ENCODE measurements at places on chromosomes 7 and 10.

DNA sequence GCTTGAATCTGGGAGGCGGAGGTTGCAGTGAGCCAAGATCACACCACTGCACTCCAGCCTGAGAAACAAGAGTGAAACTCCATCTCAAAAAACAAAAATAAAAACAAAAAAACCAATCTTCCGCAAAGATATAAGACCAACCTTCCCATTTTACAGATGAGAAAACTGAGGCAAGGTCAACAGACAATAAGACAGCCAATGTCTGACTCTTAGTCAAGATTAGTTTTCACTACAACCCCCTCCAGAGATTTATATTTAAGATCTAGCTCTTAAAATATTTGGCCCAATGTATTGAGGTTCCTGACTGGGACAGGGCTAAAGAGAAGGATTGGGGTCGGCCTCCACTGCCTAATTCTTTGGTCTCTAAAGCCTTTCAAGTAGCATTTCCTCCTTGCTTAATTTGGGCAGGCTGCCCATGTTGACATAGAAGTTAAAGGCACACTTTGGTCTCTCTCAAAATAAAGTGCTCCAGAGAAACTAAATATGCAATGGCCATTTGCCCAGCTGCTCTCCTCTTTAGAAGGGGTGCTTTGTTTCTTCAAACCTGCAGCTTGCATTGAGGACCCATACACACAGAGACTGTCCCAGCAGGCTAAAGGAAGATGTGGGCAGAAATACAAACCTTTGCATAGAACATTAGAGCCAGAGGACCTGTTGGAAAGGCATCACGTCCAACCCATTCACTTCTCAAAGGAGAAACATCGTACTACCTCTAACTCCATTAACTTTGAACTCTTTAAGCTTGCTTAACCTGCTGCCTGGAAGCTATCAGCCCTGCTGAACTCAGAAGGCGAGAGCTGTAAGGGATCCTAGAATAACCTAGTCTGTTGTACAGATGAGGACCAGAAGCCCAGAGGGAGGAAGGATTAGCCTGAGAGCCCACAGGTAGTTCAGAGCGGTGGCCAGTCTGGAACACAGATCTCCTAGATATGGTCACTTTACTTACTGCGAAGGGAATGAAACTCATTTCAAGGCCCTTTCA lies 3.9 kb downstream of the TECTB start:
- DNase-seq: no peak

- no peak for DNase-seq
Measured at GRCh38 chr7:151316896-151317295, 24.7 kb upstream of the NUB1 start.

DNA sequence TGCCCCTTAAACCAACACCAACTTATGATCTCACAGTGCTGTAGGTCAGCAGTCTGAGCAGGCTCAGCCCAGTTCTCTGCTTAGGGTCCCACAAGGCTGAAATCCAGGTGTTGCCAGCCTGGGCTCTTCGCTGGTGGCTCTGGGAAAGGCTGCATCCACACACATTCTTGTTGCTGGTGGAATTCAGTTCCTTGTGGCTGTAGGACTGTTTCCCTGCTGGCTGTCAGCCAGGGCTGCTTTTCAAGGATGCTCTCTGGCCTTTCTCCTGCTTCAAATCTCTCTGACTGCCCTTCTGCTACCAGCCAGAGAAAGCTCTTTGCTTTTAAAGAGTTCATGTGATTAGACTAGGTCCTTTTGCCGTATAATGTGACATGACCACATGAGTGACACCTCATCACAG lies 15.3 kb downstream of the POLL start:
- no peak for DNase-seq

DNA sequence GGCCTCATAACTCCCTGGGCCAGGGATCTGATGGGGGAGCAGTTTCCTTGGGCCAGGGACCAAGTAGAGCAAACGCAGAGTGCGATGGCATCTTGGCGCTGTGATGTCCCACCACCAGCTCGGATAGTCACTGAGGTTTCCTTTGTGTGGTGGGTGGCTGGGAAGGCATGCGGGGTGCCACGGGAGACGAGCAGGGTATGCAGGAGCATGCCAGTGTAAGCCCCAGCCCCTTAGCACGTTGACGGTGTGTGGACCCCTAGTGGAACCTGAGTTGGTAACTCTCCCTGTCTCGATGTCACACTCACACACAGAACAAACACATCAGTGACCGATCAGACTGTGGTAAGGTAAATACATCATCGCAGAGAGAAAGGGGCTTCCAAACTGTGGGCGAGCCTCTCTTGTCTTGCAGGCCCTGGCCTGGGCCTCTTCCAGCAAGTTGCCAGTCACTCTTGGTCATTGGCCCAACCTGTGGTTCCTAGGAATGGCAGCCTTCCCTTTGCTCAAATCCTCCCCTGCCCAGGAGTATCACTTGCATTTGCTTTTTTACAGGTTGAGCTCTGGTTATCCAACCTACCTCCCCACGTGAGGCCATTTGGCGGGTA lies 231.6 kb upstream of the GPR26 start:
- no peak for DNase-seq

GRCh38 chr7:94003446-94004023 lies 620 bp downstream of the BET1 start:
- peak; percentile 26 for DNase-seq

GRCh38 chr7:12119620-12120303 lies 91.3 kb upstream of the TMEM106B start:
- DNase-seq: no peak

- no peak for DNase-seq
Measured at GRCh38 chr10:59885430-59886134, 20.8 kb downstream of the CCDC6 start.

DNA sequence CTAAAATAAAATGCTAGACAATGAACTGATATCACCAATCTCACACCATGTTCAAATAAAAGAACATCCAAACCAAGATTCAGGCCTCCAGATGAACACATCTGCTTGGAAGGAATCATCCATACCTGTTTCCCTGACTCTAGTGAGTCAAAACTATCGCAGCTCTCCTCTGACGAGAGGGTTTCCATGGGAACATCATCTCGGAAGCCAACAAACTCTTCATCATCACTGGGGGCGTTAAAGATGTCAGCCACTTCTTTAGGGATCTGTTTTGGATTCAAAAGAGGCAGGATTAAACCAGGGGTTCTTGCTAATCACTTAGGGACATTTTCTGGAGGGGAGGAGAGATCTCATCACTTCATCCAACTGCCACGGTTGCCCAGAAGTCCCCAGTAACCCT lies 29.1 kb downstream of the CDCA7L start:
- no peak for DNase-seq

DNA sequence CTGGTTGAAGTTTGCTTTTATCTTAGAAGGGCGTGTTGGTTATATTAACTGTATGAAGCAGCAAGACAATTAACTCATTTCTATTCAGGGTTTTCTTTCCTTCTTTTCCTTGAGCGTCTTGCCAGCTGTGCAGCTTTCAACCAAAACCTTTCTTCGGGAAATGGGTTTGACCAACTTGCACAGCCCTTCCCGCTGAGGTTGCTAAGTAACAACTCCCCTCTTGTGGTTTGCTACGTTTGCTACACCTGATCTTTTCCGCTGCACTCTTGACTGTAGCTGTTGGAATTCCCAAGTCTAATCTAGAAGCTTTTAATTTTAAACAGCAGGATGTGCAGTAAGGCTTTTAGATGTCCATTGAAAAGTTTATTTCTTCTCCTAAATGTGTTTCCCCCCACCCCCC lies 116.9 kb downstream of the CDCA7L start:
- no peak for DNase-seq

GRCh38 chr10:132411561-132412253 lies 14.7 kb downstream of the PWWP2B start:
- no peak for DNase-seq

DNA sequence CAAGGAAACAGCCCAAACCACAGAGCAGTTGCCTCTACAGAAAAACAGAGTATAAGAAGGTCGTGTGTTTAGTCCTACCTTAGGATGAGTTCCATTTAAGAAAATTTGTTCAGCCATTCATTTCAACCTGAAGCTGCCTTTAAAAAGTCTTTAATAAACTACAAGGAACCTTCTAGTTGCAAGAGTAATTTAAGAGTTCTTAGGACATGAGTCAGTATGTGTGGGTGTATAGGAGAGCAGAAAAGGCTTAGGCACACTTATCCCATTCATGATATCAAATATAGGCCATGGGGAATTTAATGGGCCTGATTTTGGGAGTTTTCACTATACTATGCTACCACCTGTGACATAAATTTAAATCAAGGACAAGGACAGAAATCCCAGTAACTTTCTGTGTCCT lies 496.8 kb downstream of the TFEC start:
- no peak for DNase-seq

- peak; percentile 14 for DNase-seq
Measured at GRCh38 chr10:46255801-46256747, 30.7 kb upstream of the ANTXRL start.

GRCh38 chr10:130244031-130244927 lies 108.1 kb downstream of the GLRX3 start:
- DNase-seq: no peak

DNA sequence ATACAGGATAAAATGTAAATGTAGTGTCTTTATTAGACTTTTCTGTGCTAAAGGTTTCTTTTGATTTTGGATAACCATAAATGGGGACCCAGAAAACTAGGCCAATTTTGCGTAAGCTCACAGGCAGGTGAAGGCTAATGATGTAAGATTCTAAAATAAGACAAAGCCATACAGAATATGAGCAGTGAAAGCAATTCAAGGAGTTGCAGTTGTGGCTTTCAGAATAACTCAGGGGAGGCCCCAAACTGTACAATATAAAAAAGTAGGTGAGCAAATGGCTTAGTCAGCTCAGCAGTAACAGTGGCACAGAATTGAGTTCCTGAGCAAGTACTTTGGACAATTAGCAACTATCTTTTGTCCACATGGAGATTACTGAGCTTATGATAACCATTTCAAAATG lies 81.7 kb upstream of the NRP1 start:
- DNase-seq: no peak

DNA sequence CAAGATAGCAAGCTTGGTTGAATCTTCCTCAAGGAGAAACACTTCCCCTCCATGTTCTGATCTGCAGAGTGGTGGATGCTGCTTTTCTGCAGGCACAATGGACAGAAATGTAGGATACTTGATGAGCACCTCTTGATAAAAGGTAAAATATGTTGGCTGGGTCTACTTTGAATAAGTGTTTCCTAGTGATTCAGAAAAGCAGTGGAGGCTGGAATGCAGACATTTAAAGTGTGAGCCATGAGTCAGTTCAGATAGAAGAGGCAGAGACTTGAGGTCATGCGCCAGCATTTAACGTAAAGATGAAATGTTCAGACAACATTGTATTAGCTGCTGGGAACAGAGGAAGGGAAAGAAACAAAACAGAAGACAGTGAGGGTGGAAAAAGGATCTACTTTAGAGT lies 403.1 kb downstream of the ADRA2A start:
- DNase-seq: no peak

DNA sequence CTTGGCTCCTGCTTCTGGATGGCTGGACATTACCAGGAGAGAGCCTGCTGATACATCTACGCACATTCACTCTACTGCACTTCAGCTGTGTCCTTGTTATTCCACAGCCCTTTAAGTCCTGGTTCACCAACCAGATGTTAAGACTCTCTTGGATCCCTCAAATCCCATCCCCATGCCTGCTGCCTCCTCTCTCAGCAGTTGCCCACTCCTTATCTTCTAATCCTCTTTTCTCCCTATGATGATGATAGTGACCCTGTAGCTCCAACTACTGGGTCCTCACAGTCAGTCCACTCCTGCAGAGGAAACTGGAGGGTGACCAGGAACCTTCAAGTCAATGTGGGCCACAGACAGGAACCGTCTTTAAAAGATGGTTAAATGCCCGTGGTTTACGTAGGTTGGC lies 96.3 kb upstream of the PDCD4 start:
- no peak for DNase-seq

DNA sequence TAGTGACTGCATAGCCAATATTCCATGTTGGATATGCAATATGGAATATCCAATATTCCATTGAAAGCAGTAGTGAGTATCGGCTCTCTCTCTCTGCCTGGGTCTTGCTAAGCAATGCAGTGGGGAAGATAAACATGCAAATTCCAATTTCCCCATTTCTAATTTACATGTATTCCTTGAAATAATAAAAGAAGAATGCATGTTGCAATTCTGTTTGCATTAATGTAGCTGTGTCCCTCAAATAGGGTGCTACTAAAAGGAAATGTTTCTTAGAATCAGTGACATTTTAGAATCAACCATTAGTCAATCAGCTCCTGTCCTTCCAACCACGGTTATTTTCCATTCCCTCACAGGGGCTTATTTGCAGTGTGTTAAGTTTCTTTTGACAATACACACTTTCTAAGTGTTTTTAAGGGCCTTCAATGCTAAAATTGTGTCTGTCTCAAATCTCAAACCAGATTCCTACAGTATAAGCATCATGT lies 46.7 kb downstream of the AFAP1L2 start:
- DNase-seq: no peak

DNA sequence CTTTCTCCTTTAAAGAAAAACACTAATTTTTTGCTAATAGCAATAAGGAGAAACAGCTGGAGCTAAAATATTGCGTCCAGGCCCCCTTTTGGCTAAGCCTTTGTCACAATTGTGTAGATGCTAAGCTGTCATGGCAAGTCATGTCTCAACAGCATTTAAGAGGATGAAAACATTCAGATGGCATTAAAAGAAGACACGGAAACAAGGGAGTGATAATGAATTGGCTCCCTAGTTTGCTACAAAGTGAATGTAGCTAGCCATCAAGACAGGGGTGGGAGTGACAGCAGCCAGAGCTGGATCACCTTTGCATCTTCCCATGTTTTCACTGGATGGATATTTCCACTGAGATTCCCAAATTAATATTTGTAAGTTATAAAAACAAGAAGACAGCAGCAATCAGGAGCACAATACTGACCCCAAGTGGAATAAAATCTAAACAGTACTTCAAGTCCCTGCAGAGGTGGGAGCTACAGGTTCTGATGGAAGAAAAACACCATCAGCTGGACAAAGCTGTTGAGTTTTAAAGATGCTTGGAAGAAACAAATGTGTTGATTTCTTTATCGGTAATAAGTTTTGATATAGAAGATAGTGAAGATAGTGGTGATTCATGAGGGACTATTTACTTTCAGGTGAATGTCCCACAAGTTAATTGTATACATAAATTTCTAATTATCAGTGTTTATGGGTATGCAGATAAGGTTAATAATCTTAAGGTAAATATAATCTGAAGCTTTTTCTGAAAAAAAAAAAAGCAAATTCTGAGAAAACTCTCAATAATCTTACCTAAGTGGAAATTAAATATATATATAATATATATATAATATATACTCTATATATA lies 129.4 kb downstream of the SLC16A9 start:
- peak; percentile 34 for DNase-seq
